ENCODE measurements at places on chromosomes 7 and 10.

GRCh38 chr7:117385363-117386109, 41.8 kb downstream of the ASZ1 start:
- no peak for DNase-seq

DNA sequence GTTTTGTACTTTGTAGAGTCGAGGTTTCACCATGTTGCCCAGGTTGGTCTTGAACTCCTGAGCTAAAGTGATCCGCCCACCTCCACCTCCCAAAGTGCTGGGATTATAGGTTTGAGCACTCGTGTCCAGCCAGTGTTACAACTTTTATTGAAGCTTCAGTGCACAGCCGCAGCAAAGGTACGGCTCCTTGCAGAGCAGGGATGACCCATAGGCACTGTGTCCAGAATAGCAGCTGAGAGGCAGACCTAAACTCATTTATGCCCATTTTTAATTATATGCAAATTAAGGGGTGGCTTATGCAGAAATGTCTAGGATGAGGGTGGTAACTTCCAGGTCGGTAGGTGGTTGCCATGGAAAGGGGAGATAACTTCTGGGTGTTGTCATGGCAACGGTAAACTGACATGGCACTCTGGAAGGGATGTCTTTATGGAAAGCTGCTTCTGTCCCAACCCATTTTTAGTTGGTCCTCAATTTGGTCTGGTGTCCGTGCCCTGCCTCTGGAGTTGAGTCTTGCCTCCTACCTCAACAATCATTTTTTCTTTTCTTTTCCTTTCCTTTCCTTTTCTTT, 22.7 kb downstream of the NYAP1 start:
- DNase-seq, result no peak

DNA sequence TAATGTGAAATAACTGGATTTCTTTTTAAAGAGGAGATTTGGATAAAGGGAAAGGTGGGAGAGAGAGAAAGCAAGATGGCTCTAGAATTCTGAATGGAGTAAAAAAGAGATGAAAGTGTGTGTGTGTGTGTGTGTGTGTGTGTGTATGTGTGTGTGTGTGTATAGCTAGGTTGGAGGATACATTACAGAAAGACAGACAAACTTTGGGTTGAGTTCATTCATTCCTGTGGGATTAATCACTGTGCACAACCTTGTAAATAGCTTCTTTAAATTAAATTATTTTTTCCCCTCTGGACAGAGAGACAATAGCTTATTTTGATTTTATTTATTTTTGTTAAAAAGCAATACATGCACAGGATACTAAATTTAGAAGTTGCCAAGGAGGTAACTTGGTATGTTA, 7.5 kb downstream of the ASB4 start:
- no peak for DNase-seq

GRCh38 chr7:24299192-24299591, 15.2 kb downstream of the NPY start:
- DNase-seq, result no peak

- DNase-seq, result peak; percentile 69
These were observed at the start of gene SRPK2 for GRCh38 chr7:105388356-105389087. Gene SRPK2 (minus strand): TSS chr7:105388921.

GRCh38 chr10:21675157-21675796, 141.2 kb downstream of the MLLT10 start:
- peak; percentile 7 for DNase-seq

GRCh38 chr7:47967708-47968107, 11.7 kb downstream of the HUS1 start:
- no peak for DNase-seq

DNA sequence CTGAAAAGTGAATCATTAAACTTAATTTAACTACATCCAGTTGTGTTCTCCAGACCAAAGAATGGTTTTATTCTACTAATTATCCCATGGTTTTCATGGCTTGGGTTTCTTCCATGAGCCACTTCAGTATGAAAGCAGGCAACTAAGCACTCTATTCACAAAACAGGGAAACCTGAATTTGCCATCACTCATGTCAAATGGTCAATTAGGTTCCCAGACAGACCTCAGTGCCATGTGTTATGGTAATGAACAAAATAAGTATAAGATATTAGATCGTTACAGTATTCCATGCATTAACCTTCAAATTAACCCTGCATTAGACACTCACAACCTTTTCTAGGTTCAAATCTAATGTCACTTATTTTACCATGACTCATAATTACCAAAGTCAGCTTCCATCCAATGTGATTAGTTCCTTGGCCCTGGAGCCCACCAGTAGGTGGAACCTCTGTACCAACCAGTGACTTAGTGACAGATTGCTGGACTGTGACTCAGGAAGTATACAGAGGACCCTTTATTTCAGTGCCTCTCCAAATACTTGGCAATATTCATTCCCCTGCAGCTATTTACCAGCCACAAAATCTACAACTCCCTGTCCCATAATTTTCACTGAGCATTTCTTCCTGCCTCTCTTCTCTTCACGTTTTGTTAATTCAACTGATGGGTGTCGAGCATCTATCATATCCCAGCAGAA, 1270.2 kb upstream of the SORCS1 start:
- no peak for DNase-seq

DNA sequence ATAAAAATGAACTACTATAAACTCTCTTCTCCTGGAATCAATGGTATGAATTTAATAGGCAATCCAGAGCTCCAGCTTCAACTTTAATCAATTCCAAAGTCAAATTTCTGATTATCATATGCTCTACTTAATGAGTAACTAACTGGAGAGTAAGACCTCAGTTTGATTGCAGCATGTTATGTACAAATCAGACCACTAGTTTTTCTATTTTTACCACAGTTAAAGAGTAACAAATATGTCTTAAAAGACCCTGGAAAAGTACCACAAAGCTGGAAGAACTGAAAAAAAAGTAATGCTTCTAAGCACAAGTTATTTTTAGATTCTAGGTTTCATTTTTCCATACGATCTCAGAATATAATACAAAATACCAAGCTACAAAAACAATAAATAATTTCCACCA, 56.0 kb upstream of the TNKS2 start:
- no peak for DNase-seq

GRCh38 chr7:130274983-130275591, 8.4 kb downstream of the CPA2 start:
- no peak for DNase-seq
